PC-3 (cell line): ENCODE measurements at places on chromosomes 6 and 20. TPM values are rescaled to one million over a fixed set of nuclear protein-coding genes. Genes with fewer than 3 reads are reported as not detected.

The SMOC2 gene
- not detected in 2 replicates for total RNA-seq

The SOBP gene
- total RNA-seq, result 0.15 and 0.17 TPM in 2 replicates

The ECT2L gene
- total RNA-seq, result not detected in 2 replicates

The CPNE5 gene
- total RNA-seq, result 0.29 TPM in 1 of 2 replicates, not detected in the other

The APOM gene
- 1.6 and 2.2 TPM in 2 replicates for total RNA-seq
